Thymus (tissue), 14 donors: ENCODE measurements at places on chromosomes 2 and 18. TPM values are rescaled to one million over a fixed set of nuclear protein-coding genes. Genes with fewer than 3 reads are reported as not detected.

- no peak for DNase-seq
Measured at GRCh38 chr2:216385478-216385877, 13.2 kb upstream of the MARCHF4 start.

GRCh38 chr2:47687856-47688255 lies 95.1 kb upstream of the MSH6 start:
- DNase-seq, result no peak

DNA sequence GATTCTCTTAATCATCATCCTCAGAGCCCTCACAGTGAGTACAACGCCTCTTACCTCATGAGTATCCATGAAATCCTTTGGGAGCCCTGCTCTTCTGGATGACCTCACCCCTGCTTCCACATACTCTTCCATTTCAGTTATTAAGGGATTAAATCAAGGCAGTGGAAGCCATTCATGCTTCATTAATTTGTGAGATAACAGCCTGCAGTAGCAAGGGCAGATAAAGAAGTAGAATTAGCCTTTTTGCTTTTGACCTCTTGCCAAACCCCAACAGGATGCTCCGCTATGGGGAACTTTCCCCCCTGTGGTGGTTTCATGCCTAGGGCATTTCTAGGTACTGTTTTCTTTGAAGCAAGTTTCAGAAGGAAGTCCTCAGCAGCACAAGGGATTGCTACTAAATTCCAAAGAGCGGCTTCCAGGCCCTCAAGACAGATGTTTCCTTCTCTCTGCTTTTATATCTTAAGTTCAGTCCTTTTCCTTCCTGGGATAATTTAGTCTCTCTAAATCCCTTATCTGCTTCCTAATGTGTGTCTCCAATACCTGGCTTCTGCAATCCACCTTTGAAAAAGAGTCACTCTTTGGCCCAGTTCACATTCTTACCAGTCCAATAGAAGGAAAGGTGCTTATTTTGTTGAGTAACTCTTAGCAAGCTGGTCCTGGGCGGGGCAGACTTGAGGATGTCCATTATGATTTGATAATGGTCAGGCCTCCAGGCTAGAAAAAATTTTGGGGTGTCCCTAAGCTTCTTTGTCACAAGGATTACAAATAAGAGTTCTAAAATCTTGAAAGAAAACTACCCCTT lies 76.9 kb downstream of the MYO1B start:
- DNase-seq, result no peak

GRCh38 chr2:535222-535621 lies 142.0 kb downstream of the TMEM18 start:
- no peak for DNase-seq

GRCh38 chr2:147773479-147773878 lies 71.3 kb upstream of the ACVR2A start:
- no peak for DNase-seq

- DNase-seq, result no peak
Measured at GRCh38 chr2:182826064-182826463, 40.4 kb downstream of the FRZB start.

CXCR1 gene
- total RNA-seq, result 0.24 TPM

- DNase-seq, result no peak
Measured at GRCh38 chr2:7598402-7598801, 681.2 kb downstream of the RNF144A start.

GRCh38 chr2:96856776-96857666 lies 795 bp downstream of the ANKRD39 start:
- DNase-seq, result no peak

SYT4 gene
- total RNA-seq, result 0.14 TPM

DNA sequence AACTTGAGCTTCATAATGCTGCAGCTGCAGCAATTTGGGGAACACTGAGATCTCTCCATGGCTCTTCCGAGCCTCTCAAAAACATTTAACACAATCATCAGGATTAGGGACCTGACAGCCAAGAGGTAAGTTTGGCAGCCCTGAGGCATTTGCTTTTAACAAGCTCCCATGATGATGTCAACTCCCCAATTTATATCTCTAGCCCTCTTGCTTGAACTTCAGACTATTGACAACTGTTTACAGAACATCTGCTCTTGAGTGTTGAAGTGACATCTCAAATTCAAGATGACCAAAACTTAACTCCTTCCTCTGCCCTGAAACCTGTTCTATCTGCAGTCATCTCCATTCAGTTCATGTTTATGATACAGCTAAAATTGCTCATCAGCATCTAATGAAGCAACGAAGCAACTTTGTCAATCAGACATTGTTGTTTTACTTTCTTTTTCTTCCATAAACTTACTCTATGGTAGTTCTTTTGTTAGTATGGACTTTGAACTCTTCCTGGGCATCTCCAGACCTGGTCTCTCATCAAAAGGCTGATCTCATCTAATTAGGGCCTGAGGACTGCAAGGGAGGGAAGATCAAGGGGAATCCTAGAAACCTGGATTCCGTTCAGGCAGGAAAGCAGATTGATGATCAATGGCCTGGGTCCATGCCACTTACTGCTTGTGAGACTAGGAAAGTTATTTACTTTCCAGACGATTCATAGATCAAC lies 48.1 kb downstream of the SEMA4F start:
- DNase-seq, result no peak

DNA sequence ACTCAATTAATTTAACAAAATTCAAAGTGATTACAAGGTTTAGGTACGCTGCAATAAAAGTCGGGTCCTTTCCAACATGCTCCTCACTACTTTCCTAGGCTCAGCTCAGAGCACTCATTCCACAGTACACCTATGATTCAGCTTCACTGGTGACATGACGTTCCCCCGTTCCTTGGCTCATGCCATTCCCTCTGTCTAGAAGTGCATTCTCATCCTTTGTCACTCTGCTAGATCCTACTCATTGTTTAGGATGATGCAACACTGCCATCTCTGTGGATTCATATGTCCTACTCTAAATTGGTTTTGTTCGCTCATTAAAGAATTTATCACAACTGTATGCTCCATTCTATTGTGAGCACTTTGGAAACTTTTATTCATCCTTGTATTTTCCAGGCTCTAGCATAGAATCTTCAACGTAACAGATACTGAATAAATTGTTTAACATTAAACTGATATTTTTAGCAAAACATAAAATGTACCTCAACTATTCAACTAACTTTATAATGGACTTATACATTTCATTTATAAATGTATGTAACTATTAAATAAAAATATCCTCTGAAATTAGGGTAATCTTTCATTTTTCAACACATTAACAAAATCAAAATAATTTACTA lies 78.6 kb downstream of the FAM228A start:
- DNase-seq, result no peak

DNA sequence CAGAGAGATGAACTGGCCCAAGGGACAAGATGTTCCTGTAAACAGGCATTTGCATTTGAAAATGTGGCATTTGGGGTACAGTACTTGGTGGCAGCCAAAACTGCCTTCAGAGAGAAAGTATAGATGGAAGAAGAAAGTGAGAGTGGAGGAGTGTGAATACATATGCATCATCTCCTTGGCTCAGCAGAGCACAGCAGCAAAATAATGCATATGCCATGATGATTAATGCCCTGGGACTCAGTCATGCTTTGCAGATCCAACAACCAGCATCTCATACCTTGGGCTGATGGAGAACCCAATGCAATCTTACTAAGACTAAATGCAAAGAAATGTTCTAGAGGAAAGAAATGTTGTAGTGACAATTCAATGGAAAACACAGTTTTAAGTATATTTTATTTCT lies 29.7 kb upstream of the CYTIP start:
- no peak for DNase-seq

- no peak for DNase-seq
Measured at GRCh38 chr2:195498176-195498575, 158.8 kb upstream of the SLC39A10 start.

DNA sequence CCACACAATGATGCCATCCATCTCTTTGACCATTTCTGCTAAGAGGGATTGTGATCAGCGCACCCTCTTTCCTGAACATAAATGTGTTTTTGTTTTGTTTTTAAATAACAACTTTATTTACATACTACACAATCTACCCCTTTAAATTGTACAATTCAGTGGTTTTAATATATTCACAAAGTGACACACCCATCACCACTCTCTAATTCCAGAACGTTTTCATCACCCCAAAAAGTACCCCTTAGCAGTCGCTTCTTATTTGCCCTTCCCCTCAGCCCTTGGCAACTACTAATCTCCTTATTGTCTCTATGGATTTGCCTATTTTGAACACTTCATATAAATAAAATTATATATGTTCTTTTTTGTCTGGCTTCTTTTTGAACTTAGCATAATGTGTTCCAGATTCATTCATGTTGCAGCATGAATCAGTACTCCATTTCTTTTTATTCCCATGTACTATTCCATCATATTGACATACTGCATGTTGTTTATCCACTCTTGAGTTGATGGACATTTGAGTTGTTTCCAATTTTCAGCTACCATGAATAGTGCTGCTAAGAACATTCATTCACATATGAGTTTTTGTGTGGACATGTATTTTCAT lies 150.9 kb upstream of the NABP1 start:
- DNase-seq, result no peak

DNA sequence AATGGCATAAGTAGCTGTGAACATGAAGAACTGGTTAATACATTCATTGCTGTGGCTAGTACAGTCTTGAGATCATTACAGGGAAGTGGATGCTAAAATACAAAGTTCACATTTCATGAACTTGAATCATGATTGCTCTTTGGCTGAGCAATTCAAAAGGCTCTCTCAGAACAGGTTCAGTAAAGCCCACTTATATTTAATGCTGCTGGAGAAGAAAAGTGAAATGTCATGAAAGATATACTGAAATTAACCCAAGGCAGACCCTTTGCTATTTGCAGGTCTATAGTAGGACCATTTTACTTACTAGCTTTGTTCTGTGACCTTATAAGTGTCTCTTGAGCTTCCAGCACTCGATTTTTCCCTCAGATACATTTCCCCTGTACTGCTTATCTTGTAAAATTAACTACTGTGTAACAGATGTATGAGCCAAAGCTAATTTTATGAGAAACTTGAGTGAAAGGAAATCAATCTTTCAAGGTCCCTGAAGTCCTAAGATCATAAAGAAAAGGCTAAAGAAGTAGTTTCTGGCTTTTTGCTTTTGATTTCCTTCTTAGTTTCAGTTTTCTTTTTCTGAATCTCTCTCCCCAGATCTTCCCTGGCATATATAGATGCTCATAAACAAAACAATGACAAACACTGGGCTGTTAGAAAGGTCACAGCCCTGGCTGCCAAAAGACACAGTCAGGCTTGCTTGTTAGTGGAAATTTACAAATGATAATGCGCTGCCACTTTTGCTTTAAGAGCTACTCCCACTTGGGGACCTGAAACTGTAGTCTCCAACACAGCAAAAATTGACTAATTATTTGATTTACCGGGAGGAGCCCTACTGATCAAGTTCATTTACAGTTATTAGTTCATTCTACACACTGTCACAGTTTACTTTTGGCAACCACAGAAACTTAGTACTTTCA lies 132.7 kb upstream of the XPO1 start:
- no peak for DNase-seq
